ENCODE measurements at places on chromosomes 2 and 18. TPM values are rescaled to one million over a fixed set of nuclear protein-coding genes. Genes with fewer than 3 reads are reported as not detected.

DNA sequence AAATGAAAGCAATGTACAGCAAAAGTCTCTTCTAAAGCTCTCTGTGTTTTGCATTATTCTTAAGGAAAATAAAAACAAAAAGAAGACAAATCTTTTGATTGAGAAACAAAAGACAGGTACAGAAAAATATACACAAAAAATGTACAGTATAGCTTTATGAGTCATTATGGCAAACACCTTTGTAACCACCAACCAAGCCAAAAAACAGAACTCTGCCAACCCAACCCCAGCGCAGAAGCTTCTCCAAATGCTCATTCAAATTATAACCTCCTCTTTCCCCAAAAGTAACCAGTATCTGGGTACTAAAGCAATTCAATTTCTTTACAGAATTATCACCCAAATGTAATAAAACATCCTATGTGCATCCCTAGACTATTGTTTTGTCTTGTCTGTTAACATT is 255.9 kb upstream of the STON1 start:
- no peak for DNase-seq
- no peaks in the 10 kb centered on the region for H3K36me3 ChIP-seq
- no peak overlapping the region for H3K4me3 ChIP-seq
- no peak overlapping the region for H3K27ac ChIP-seq
- no peaks in the 10 kb centered on the region for H3K4me1 ChIP-seq

- H3K36me3 ChIP-seq = no peaks in the 10 kb centered on the region
- H3K4me1 ChIP-seq = no peaks in the 10 kb centered on the region
- H3K27me3 ChIP-seq = no peaks in the 10 kb centered on the region
- H3K4me3 ChIP-seq = no peak overlapping the region
- no peak for DNase-seq
Measured at GRCh38 chr2:209424781-209425470, 1.1 kb downstream of the MAP2 start.

GRCh38 chr2:62489162-62489561 is 16.8 kb downstream of the TMEM17 start:
- no peak overlapping the region for H3K4me3 ChIP-seq
- DNase-seq = no peak
- H3K27ac ChIP-seq = no peak overlapping the region
- no peaks in the 10 kb centered on the region for H3K27me3 ChIP-seq

- H3K4me1 ChIP-seq = no peaks in the 10 kb centered on the region
- no peak overlapping the region for H3K27ac ChIP-seq
- H3K4me3 ChIP-seq = no peak overlapping the region
- no peaks in the 10 kb centered on the region for H3K27me3 ChIP-seq
- no peak for DNase-seq
- no peaks in the 10 kb centered on the region for H3K36me3 ChIP-seq
Measured at GRCh38 chr2:128228894-128229293, 89.8 kb downstream of the HS6ST1 start.

- no peaks in the 10 kb centered on the region for H3K27me3 ChIP-seq
- H3K27ac ChIP-seq = no peak overlapping the region
- DNase-seq = no peak
- no peaks in the 10 kb centered on the region for H3K36me3 ChIP-seq
- H3K4me3 ChIP-seq = no peak overlapping the region
- H3K4me1 ChIP-seq = no peaks in the 10 kb centered on the region
Measured at GRCh38 chr18:24695168-24695567, 234.7 kb downstream of the HRH4 start.

GRCh38 chr2:43542285-43542933 is 53.4 kb downstream of the THADA start:
- DNase-seq = no peak
- no peaks in the 10 kb centered on the region for H3K36me3 ChIP-seq
- peaks cover 7% of the 10 kb centered on the region for H3K4me1 ChIP-seq
- no peaks in the 10 kb centered on the region for H3K27me3 ChIP-seq
- H3K27ac ChIP-seq = no peak overlapping the region

DNA sequence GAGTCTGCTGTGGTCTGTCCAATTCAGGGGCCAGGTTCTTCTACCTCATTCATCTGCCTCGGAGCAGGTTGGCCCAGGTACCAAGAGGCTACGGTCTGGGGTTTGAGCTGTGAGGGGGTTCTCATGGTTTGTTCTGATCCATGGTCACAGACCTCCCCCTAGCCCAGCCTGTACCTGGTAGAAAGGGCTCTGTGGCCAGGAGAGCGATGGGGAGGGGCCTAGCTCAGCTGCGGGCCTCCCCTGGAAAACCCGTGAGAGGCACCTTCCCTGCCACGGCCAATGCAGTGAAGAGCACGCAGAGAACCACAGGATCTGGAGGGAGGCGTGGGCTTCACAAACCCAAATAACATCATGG is 19.6 kb upstream of the ALLC start:
- H3K27ac ChIP-seq = no peak overlapping the region
- no peak overlapping the region for H3K4me3 ChIP-seq
- H3K36me3 ChIP-seq = no peaks in the 10 kb centered on the region
- DNase-seq = no peak

DNA sequence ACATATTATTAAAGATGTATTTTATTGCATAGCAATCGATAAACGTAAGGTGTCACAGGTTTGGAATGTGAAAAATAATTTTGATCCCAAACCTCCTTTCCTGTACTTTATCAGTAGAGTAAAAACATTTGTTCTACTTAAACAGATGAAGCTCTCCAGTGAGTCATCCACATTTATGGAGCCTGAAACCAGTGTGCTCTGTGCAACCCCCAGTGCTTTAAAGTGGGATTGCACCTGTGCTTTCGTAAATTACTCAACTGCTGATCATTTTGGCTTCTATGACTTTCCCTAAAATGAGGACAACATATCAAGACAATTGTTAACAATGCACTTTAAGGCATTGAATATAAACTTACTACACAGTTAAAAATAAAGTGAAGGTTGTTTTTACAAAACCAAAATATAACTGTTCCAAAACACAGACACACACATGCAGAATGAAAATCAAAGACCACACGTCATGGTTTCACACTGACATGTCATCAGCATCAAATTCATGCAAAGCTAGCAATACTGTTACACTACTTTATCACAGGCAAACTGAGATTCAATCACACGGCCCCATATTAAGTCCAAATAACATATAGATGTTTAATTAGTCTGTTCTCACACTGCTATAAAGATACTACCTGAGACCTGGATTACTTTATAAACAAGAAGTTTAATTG is 9.7 kb downstream of the TMEM18 start:
- DNase-seq = no peak
- H3K27ac ChIP-seq = no peak overlapping the region
- H3K27me3 ChIP-seq = no peaks in the 10 kb centered on the region
- H3K4me3 ChIP-seq = no peak overlapping the region
- peaks cover 19% of the 10 kb centered on the region for H3K36me3 ChIP-seq
- H3K4me1 ChIP-seq = peaks cover 3% of the 10 kb centered on the region

DNA sequence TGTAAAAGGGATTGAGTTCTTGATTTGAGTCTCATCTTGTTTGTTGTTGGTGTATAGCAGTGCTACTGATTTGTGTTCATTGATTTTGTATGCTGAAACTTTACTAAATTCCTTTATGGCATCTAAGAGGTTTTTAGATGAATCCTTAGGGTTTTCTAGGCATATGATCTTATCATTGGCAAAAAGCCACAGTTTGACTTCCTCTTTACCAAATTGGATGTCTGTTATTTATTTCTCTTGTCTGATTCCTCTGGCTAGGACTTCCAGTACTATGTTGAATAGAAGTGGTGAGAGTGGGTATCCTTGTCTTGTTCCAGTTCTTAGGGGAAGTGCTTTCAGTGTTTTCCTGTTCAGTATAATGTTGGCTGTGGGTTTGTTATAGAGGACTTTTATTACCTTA is 4.8 kb downstream of the ANKAR start:
- DNase-seq = no peak
- no peak overlapping the region for H3K27ac ChIP-seq
- no peaks in the 10 kb centered on the region for H3K27me3 ChIP-seq
- H3K4me1 ChIP-seq = peaks cover 11% of the 10 kb centered on the region

DNA sequence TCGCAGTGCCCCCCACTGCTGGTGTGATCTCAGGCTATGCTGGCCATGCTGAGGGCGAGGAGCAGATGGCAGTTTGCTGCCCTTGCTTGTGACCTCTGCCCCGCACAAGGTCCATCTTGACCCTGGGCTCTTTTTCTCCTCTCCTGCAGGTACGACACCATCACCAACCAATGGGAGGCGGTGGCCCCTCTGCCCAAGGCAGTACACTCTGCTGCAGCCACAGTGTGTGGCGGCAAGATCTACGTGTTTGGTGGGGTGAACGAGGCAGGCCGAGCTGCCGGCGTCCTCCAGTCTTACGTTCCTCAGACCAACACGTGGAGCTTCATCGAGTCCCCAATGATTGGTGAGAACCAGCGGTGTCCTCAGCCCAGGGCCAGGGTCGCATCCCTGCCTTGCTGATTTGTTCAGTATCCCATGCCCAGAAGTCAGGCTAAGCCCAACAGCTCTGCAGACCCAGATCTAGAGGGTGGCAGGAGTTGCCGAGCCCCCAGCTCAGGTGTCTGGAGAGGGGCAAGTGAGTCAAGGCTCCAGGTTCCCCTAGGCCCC is 223.8 kb downstream of the ATAD2B start:
- no peak for DNase-seq
- no peaks in the 10 kb centered on the region for H3K27me3 ChIP-seq
- no peaks in the 10 kb centered on the region for H3K36me3 ChIP-seq
- H3K4me3 ChIP-seq = no peak overlapping the region
- H3K4me1 ChIP-seq = no peaks in the 10 kb centered on the region
- H3K27ac ChIP-seq = no peak overlapping the region

DNA sequence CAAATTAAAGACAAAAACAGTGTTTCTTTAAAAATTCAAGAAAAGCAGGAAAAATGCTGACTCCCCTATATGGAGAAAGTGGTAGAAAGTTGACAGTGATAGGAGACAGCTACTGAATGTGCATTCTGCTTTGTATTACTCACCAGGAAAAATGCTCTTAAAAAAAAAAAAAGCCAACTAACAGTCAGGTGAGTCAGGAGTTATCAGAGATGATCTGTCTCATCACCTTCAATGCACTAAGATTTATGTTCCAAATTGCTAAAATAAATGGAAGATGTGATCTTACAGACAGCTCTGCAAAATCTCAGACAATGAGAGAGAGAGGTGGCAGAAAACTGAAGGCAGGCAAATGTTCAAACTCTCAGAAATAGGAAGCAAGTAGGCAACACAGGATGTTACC is 47.6 kb upstream of the ZNF521 start:
- H3K4me3 ChIP-seq = no peak overlapping the region
- no peak for DNase-seq
- no peaks in the 10 kb centered on the region for H3K27me3 ChIP-seq
- no peaks in the 10 kb centered on the region for H3K36me3 ChIP-seq
- no peak overlapping the region for H3K27ac ChIP-seq
- H3K4me1 ChIP-seq = no peaks in the 10 kb centered on the region

DNA sequence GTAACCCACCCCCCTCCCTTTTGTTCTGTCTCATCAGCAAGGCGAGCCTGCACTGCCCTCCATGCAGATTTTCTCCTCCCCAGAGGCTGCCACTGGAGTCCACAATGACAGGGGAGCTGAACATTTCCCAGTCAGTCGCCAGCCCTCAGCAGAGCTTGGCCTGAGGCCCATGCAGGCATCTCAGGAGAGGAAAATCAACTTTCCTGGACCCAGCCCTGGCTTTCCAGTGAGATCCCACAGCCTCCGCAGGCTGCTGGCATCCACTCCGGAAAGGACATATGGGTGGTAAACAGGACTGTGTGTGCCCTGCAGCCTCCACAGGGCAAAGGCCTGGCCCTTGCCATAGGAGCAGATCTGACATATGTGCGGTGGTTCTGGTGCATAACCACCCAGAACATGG is 253.8 kb downstream of the TNS1 start:
- no peaks in the 10 kb centered on the region for H3K27me3 ChIP-seq
- no peaks in the 10 kb centered on the region for H3K4me1 ChIP-seq
- no peak for DNase-seq
- no peak overlapping the region for H3K4me3 ChIP-seq
- no peak overlapping the region for H3K27ac ChIP-seq

The ABCB11 gene
- not detected for total RNA-seq

The GAREM1 gene
- total RNA-seq = not detected

The SERPINB2 gene
- total RNA-seq = 1.7 TPM

The ADAM23 gene
- total RNA-seq = 0.55 TPM

The CD28 gene
- 66.4 TPM for total RNA-seq

The ESPNL gene
- total RNA-seq = not detected

Measured in CD8-positive, alpha-beta memory T cell (primary cell).